GM13977 (cell line): ENCODE measurements at places on chromosomes 1 and 21.

- DNase-seq: peak; percentile 54
Measured at GRCh38 chr1:181768211-181768929, 285.1 kb downstream of the CACNA1E start.

GRCh38 chr1:30730346-30731108 lies 7.1 kb upstream of the MATN1 start:
- DNase-seq: peak; percentile 48

- DNase-seq: no peak
Measured at GRCh38 chr1:7426780-7427604, 344.1 kb upstream of the VAMP3 start.

- no peak for DNase-seq
Measured at GRCh38 chr1:239947801-239948200, 143.9 kb upstream of the FMN2 start.
